Activated CD8-positive, alpha-beta memory T cell treated with anti-CD3 and anti-CD28 coated beads for 48 hours (primary cell): ENCODE measurements at places on chromosomes 11 and 22.

DNA sequence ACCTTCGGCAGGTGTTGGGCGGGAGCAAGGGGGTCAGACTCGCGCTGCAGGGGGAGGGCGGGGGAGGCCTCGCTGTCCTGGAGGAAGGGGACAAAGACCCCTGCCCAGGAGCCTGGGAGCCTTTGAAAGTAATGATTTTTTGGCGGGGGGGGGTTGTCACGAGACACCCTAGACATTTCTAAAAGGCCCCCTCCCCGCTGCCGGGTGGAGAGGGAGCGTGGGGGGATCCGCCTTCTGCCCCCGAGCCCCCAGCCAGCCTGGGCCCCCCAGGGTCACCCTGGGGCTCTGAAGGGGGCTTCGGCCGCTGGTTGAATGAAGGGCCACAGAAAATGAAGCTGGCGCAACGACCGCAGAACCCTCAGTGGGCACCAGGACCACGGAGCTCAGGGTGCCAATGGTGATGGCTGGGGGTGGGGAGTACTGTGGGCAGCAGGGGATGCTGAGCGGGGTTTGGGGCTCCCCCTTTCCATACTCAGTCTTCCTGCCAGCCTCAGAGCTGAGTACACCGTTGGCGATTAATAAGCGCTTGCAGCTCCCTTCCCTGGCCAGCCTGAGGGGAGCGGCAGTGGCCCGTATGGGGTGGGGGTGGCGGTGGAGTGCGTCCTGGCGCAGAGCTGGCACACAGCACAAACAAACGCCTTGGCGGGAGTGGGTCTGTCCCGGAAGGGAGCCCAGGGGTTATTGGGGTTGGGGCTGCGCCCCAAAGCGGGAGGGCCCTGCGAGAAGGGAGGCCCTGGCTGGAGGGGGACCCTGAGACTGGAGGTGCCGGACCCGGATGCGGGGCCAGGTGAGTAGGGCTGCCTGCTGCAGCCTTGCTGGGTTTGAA, 1.2 kb upstream of the DUSP8 start:
- no peak for DNase-seq

- DNase-seq = no peak
Measured at GRCh38 chr11:77038825-77039326, 4.7 kb downstream of the B3GNT6 start.

DNA sequence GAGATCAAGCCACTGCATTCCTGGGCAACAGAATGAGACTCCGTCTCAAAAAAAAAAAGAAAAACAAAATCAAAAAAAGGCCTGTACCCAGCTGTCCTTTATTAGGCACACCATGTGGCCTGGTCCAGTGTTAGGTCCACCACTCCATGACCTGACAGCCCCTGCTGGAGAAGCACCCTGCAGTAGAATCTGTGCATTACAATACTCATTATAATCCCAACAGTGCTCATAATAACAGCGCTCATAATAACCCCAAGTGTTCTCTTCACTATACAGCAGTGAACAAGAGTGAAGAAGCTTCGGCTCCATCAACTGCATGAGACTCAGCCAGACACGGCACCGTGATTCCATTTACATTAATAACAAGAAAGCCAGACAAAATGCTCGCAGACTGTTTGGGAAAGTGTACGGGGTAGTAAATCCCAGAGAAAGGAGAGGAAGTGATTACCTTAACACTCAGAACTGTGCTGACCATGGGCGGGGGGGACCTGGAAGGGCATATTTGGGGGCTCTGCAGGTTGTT, 8.9 kb upstream of the EHD1 start:
- no peak for DNase-seq

GRCh38 chr22:46789992-46790391, 27.5 kb downstream of the TBC1D22A start:
- no peak for DNase-seq

DNA sequence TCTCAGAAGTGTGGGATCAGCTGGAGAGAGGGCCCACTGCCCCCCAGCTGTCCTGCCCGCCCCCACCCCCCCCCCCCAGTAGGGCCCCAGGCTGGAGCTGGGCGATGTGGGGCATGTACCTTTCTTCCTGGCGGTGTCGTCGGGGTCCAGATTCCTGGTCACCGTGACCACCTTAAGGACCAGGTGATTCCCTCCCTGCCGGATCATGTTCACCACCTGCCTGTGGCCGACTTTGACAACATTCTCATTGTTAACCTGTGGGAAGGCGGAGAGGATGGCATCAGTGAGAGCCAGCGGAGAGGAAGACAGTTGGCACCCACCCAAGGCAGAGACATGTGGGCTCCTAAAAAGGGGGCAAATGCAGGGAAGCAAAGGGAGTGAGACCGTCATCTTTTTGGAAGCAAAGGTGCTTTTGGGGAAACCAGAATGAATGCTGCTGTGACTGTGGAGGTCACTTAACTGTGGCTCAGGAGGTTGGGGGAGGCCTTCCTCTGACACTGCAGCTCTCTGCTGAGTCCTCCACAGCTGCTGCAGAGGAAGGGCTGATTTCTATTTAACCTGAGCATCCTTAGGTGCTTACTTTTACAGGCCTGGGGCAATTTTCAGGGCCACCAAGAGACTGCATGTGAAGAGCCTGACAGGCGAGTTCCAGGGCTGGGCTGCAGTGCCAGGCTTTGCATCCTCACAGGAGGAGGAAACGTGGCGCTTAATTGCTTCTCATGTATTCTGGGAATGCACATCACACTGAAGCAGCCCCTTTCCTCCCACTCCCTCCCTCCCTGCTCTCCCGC, 104.5 kb downstream of the CTTN start:
- DNase-seq = no peak

- no peak for DNase-seq
Measured at GRCh38 chr11:66670816-66671215, 6.9 kb downstream of the RBM4B start.

GRCh38 chr11:313787-314553, at the start of gene IFITM1:
Gene IFITM1 (plus strand): TSS chr11:314040. CDS start chr11:314171, 131 bp downstream.
- no peak for DNase-seq

DNA sequence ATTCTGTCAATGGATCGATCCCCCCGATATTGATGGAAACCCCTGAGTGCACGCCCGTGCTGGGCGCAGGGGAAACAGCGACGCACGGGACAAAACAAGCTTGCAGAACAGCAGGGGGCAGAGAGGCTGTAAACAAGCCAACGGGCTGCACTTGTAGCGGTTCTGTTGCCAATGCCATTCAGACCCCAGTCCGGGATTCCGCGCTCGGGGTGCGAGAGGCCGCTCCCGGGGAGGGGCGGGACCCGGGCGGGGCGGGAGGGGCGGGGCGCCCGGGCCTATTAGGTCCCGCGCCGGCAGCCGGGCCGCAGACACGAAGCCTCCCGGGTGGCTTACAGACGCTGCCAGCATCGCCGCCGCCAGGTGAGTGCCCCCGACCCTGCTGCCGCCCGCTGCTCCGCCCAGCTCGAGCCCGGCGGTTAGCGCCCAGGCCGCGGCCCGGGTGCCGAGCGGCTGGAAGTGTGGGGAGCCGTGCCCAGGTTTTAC, at the start of gene BIK:
Gene BIK, plus strand, starts transcription at position 307 of the 483 bp plus-strand sequence. CDS start 13,273 bp downstream, outside the sequence.
- DNase-seq = no peak

- DNase-seq = no peak
Measured at GRCh38 chr22:24550028-24550901, 4.7 kb downstream of the GUCD1 start.

GRCh38 chr11:78706551-78706950, 131.9 kb upstream of the NARS2 start:
- DNase-seq = no peak

DNA sequence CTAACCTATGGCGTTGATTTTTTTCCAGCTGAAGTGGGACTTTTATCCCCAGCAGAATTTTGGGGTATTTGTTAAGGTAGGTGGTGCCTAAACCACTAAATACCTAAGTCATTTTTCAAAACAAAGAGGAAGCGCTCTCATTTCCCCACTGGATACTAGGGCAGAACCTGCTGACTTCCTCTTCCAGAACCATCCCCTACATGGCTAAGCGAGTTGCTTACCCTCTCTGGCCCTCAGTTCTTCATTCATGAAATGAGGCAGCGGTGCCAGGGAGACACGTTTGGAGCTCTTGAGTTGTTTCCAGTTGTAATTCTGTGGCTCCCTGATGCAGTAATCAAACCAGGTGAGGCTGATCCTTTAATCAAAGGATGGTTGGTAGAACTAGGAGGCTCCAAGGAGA, 10.0 kb upstream of the MTMR3 start:
- DNase-seq = no peak

GRCh38 chr11:118491041-118491440, 36.2 kb upstream of the TTC36 start:
- DNase-seq = no peak

DNA sequence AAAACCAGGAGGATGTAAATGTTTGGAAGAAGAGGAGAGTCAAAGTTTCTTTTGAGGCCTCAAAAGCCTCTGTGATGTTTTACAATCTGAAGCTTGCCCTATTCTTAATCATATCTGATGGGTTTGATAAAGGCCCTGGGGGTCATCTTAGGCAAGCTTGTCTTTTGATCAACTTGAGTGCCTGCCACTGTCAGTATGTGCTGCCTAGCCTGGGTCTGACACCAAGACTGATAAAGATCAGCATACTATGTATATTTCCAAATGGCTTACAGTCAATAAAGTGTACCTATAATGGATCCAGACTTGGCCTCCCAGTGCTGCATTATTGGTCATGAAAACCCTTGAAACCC, 12.7 kb downstream of the EHF start:
- DNase-seq = no peak

- no peak for DNase-seq
Measured at GRCh38 chr22:43267332-43267980, 75.7 kb downstream of the SCUBE1 start.
